BJ (cell line): ENCODE measurements at places on chromosomes 2 and 18.

GRCh38 chr18:70279470-70279869, 9.4 kb upstream of the SOCS6 start:
- no peak for DNase-seq

DNA sequence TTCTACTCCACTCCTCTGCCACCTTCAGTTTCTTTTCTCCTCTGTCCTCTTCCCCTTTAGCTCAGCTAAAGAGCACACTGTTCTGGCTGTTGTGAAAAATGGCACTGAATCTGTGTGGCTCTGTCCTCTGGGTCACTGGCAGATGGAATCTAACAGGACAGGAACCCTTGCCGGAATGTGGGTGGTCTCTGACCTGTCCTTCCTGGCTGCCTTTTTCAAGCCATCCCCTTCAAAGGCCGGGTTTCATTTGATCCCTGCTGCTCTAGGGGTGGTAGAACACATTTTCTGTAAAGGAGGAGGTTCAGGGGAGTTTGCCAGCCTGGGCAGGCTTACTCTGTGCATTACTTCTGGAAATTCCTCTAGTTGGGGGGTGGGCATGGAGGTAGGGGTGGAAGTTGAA, 29.9 kb downstream of the MTCL1 start:
- no peak for DNase-seq

DNA sequence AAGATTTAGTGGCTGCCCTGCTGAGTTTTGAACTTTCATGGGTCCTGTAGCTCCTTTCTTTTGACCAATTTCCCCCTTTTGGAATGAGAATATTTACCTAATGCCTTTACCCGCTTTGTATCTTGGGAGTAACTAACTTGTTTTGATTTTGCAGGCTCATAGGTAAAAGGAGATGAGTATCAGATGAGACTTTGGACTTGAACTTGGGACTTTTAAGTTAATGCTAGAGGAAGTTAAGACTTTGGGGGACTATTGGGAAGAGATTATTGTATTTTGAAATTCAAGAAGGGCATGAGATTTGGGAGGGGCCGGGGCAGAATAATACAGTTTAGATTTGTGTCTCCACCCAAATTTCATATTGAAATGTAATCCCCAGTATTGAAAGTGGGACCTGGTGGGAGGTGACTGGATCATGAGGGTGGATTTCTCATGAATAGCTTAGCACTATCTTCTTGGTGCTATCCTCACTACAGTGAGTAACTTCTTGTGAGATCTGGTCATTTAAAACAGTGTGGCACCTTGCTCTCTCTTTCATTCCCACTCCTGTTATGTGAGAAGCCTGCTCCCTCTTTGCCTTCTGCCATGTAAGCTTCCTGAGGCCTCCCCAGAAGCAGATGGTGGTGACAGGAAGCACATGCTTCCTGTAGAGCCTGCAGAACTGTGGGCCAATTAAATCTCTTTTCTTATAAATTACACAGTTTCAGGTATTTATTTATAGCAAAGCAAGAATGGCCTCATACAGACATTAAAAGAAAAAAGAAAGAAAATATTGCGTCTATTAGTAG, 6.1 kb downstream of the ADI1 start:
- no peak for DNase-seq

- no peak for DNase-seq
Observed at GRCh38 chr2:19971691-19972090, 18.2 kb downstream of the WDR35 start.

GRCh38 chr2:213069531-213069930, 81.9 kb downstream of the IKZF2 start:
- peak; percentile 13 for DNase-seq

- no peak for DNase-seq
Observed at GRCh38 chr18:64185987-64186386, 37.1 kb upstream of the LINC00305 start.

DNA sequence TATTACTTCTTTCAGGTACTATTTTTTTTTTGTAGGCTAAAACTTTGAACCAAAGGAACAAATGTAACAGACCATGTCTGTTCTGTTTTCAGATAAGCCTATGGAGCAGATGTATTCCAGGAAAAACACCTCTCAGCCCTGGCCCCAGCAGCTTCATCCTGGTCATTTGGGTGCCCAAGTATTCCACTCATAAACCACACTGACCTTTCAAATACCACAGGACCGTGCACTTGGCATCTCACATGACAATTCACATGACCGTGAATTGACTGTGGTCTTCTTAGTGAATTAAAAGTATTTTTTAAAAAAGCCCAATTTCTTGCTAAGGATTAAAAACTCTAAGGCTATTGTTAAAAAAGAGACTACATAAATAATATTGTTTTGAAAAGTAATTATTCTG, 50.2 kb downstream of the SMIM21 start:
- no peak for DNase-seq

GRCh38 chr2:204161886-204162285, 225.3 kb downstream of the ICOS start:
- no peak for DNase-seq

DNA sequence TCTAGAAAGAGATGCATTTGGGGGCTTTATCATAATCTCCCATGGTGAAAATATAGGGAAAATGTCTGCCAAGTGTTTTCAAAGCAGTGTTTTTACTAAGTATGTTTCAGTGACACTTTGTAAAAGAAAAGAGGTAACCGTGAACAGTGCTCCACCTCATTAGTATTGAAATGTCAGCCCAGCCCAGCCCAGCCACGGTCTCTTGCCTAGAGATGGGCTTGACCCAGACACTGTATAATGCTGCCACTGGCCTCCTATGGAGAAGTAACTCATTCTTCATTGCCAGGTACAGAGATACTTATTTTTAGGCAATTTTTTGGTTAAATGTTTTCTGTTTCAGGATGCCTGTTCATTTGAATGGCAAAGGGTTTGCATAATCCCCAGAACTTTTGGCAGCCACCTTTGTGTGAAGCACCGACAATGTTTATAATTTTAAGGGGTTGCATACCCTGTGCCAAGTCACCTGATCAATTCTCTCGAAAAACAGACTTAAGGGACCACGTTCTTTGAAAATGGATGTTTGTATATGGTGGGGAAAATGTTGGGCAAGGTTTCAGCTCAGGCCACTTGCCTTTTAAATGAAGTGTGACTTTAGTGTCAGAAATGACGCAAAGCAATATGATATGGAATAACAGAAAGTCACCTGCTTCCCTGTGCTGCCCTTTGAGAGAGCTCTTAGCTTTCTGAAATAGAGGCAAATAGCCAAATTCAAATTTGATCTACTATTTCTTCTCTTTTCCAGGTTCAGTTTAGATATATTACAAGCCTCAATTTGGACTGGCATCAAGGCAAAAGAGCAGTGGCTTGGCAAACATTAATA, 314.5 kb upstream of the RGPD4 start:
- DNase-seq, result no peak

DNA sequence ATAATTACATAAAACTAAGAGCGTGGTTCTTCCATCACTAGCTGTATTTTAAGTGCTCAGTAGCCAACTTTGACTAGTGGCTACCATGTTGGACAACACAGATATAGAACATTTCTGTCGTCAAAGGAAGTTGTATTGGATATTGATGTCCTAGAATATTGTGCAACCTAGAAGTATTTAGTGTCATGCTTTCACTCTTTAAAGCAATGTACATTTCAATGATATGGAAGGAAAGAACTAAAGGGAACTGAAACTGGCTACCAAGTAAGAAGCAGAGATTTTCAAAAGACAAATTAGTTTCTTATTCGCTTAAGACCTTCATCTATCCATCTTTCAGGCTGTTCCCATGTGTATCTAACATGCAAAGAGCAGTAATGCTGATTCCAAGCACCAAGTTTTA, 85.4 kb upstream of the EML6 start:
- no peak for DNase-seq

- no peak for DNase-seq
Observed at GRCh38 chr2:191539068-191539467, 138.9 kb upstream of the NABP1 start.

DNA sequence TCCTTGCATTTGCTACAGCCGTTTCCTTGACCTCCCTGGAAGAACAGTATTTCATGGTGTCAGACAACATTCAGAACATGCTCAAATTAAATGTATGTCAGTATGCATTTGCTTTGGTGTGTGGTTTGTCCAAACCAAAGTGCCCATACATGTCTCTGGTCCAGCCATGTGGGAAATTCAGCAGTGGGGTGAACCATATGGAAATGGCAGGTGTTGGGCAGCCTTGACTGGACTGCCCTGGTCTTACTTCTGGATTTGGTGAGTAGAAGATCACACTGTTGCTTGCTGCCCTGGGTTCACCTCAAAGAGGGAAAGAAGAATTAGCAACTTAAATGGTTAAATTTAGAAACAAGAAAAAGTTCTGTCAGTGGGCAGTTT, 84.5 kb downstream of the MSH2 start:
- no peak for DNase-seq

DNA sequence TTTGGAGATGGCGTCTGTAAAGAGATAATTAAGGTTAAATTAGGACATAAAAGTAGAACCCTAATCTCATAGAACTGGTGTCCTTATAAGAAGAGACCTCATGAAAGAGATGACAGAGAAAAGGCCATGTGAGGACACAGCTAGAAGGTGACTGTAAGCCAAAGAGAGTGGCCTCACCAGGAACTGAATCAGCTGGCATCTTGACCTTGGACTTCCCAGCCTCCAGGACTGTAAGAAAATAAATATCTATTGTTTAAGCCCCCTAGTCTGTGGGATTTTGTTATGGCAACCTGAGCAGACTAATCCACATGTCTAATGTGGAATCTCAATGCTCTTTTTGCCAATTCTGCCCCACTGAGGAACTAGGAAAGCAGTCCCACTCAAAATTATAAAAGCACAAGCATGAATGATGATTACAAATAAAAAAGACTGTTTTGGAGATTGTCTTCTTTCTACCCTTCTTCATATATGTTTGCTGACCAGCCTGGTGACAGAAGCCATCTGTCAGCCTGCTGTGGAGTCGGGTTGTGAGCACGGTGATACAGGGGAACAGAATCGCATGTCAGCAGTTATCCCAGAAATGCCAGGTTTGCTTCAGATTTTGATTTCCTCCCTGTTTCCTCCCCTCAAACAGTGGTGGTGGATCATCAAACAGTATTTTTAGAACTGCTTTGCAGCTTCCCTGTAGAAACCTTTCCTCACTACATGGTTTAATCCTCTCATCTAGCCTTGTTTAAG, 54.2 kb downstream of the INPP4A start:
- DNase-seq, result no peak

DNA sequence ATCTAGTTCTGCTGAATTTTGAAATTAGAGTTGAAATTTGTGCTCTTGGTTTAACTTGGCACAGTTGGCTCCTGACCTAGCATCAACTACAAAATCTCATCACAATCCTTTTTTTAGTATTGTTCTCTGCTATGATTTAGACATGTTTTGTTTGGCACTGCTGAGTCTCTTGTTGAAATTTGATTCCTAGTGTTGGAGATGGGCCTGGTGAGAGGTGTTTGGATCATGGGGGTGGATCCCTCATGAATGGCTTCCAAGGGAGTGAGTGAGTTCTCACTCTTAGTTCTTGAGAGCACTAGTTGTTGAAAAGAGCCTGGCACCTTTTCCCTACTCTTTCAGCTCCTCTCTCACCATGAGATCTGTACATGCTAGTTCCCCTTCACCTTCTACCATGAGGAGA, 605.6 kb upstream of the SLC39A10 start:
- DNase-seq, result no peak

GRCh38 chr18:58858591-58859468, 5.8 kb upstream of the ZNF532 start:
- DNase-seq, result no peak

GRCh38 chr2:32136097-32136496, 29.6 kb upstream of the SLC30A6 start:
- DNase-seq, result peak; percentile 31

DNA sequence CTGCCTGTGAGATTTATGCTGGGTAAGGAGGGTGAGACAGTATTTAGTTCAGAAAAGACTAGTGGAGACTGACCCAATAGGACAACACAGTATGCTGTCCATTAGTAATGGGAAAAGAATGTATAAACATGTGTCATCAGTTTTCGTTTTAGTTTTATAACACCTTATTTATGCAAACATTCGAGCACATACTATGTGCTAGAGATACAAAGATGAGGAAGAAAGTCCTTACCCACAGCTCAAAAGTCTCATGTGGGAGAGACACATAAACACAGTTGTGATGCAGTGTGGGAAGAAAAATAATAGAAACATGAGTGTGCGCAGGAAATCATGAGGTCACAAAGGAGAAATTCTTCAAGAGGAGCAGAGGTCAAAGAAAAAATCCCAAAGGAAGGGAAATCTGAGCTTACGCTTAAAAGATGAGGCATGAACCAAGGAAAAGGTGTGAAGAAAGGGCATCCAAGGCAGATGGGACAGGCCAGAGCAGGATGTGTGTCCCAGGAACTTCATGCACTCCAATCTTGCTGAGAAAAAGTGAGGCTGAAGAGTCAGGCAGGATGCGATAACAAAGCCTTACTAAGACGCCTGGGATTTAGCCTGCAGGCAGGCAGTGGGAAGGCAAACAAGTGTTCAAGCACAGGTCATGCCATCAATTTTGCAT, 8.1 kb downstream of the METTL21A start:
- peak; percentile 93 for DNase-seq

GRCh38 chr2:175465101-175465500, 283.6 kb upstream of the ATP5MC3 start:
- DNase-seq, result no peak

GRCh38 chr2:211455216-211455841, 898.9 kb downstream of the CPS1 start:
- no peak for DNase-seq

- no peak for DNase-seq
Observed at GRCh38 chr2:240646900-240647502, 21.7 kb downstream of the GPR35 start.

- no peak for DNase-seq
Observed at GRCh38 chr2:231356466-231356844, 39.1 kb upstream of the B3GNT7 start.

DNA sequence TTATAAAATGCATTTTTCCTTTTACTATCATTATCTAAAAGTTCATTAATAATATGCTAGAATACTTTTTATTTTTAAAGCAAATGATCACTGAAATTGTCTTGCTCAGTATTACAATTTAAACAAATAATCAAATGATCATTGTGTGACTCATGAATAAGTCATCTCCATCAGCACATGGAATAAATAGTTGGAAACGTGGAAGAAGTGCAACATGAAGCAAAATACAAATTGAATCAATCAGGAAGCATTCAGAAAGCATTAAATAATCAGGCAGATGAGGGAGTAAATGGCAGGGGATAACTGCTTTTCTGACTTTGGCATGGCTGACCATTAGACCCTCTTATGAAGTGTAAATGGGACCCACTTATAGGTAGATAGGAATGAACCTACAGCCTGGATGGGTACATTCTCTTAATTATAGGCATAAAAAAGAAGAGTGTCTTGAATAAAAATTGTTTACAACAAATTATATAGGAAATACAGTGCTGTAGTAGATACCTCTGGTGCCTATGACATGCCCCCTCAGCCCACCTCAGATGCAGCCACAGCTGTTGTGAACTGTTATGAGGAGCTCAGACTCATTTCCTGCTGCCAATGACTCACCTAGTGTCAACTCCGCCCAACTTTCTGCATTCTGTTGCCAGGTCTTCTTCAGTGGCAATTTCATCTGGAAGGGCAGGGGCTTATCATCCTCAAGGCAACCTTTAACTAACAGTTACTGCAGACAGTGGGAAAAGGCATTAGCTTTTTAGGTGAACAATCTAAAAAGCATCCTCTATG, 936.0 kb downstream of the TRIB2 start:
- no peak for DNase-seq
